Nucleus accumbens (tissue), 56 donors: ENCODE measurements at places on chromosomes 6 and 20.
A peak's percentile ranks its signal among the peaks of the same experiment; 100 is the strongest.

DNA sequence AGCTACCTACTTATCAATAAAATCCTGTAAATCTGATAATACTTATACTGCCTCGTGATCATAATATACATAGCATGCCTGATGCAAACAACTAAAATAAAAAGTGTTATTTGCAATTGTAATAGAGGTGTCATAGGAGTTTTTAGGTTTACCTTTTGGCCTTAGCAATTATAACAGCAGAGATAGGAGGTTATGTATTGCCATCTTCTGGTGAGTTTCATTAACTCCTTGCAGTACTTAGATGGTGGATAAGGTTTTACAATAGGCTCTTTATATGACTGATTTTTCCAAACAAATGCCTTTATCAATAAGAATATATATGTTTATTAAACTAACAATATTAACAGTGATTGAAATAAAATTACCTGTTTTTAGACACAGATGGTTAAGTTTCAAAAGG, 27.8 kb upstream of the MYCT1 start:
- DNase-seq = no peak

GRCh38 chr6:22943327-22943726, 374.0 kb downstream of the HDGFL1 start:
- no peak for DNase-seq

DNA sequence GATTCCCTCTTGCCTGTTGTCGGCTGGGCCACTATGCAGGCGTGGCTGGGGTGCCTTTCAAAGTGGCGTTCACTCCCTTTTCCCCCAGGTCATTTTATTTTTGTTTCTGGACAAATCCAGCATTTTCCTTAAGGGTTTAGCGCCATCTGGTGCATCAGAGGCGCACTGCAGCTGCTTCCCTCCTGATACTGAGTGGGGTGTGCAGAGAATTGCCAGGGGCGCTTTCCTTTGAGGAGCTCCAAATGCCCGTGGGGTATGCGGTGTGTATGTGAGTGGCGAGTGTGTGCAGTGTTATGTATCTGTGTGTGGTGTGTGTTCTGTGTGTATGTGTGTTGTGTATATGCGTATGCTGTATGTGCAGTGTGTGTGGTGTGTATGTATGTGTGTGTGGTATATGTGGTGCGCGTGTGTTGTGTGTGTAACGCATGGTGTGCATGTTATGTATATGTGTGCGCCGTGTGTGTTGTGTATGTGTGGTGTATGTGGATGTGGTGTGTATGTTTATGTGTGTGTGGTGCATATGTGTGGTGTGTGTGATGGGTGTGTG, 100.1 kb upstream of the AGPAT4 start:
- peak; percentile 62 for DNase-seq

GRCh38 chr6:101294051-101294638, 99.4 kb upstream of the GRIK2 start:
- DNase-seq = no peak

DNA sequence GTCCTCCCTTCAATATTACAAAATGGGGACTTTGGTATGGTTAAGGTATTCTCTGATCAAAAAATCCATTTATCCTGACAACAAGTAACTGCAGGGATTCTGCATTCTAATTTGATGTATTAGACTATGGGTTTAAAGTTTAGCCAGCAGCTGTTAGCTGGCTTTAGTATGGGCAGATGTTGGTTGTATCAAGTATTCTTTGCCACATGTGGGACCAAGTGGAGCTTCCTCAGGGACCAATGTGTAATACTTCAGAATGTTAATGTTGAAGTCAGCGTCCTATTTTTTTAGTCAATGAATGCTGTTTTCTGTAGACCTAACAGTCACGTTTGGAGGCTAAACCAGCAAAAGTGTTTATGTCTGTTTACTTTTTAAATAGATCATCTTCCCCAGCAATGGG, 41.4 kb downstream of the MOXD1 start:
- no peak for DNase-seq

- no peak for DNase-seq
Observed at GRCh38 chr6:157885876-157886275, 62.8 kb downstream of the SNX9 start.

GRCh38 chr20:57782631-57783041, 72.8 kb upstream of the PMEPA1 start:
- DNase-seq = no peak

- DNase-seq = no peak
Observed at GRCh38 chr20:57964011-57964862, 254.4 kb upstream of the PMEPA1 start.

GRCh38 chr20:61482056-61482887, 230.2 kb downstream of the CDH4 start:
- no peak for DNase-seq

GRCh38 chr20:32201296-32201976, 6.1 kb downstream of the PLAGL2 start:
- DNase-seq = no peak

DNA sequence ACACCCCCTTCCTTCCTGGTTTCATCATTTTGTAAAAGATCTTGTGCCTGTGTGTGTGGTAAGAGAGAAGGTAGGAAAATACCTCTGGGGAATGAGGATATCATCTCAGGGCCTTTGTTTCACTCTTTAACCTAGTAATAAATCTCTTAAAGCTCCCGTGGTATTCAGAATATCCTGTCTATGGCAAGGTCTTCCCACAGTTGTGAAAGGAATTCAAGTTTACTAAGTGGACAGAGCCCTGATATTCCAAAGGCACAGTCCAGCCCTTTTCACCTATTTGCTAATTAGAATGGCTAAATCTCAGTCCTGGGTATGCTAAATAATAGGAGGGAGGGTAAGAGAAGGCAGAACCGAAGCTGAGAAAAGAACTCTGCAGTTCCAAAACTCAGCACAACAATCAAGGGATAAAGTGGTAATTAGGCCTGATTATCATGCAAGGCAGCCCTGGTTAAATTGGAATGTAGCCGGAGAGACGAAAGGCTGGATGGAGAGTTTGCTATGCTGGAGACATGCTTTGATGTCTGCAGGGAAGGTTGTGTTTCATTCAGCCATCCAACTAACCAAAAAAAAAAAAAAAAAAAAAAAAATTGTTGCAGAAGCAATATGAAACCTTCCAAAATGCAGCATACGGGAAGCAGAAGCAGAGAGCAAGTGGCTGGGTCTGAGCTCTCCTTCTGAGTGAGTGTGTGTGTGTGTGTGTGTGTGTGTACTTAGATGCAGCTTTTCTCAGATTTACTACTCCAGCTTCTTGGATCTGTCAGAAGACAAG, 28.5 kb upstream of the PIM1 start:
- no peak for DNase-seq

DNA sequence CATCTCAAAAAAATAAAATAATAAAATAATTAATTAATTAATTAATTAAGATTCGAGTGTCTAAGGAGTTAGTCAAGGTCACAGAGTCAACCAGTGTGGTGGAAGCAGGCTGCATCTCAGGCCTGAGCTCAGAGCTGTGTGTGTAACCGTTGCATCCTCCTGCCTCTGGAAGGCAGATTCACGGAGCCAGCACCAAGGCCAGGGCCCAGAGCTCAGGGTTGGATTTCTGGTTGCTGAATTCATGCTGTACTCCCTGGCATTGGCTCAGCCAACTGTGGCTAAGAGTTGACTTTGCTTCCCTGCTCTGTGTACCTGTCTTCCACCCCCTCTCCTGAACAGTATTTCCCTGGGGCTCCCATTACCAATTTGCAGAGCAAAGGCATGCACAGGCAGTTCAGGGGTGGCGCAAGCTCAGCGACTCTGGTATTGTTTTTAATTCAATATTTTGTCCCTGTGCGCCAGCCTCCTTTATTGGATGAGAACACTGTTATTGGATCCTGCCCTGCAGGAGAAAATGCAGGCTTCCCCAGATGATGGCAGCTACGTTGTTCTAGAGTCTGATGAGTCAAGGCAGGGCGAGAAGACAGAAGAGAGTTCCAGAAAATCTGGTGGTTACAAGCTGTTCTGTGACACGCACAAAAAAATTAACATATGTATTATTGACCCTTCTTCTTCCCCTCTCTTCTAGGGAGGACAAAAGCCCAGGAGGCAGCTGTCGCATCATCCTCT, 12.3 kb upstream of the CTNNBL1 start:
- DNase-seq = no peak

DNA sequence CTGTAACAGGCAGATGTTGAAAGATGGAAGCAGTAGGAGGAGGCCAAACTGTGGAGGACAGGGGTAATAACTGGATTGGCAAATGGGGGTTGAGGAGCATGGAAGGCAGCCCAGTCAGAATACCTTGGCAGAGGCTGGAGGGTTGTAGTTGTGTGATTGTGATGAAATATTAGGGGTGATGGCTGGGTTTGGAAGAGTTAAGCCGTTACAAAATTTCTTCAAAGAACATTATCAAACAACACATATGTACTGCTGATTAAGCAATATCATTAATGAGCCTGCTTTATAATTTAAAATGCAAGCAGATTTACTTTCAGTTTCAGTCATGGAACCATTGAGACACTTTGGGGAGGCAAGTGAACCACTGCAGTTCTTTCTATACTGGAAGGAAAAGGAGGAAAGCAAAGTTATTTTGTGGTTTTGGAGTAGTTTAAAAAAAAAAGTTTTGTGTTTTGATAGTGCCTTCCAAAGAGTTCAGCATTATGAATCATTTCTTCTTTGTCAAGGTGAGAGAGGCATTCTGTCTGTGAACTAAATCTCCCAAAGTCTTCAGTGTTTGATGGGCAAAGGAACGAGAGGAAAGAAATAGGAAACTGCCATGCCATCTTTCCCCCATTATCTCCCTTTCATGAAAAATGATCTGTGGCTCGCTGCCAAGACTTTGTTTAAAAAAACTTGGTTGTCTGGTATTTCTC, 20.7 kb downstream of the FOXO3 start:
- no peak for DNase-seq

DNA sequence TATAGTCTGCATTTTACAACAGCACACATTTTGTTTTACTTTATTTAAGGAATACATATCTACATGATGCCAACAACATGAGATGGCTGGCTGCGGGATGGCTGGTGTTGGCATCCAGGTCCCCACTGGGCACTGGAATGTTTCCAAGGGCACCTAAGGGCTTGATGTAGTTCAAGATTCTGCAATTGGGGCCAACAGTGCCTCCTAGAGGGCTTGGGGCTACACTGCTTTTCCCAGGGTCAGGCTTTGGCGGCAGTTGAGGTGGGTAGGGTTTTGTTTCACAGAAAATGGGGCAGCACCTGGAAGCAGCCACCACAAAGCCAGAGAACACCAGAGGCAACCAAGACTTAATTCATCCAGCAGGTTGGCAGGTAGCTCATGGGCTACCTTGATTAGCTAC, 202.2 kb upstream of the PRND start:
- DNase-seq = no peak

GRCh38 chr6:20877008-20877937, 343.0 kb downstream of the CDKAL1 start:
- DNase-seq = no peak

- DNase-seq = no peak
Observed at GRCh38 chr20:63265891-63266515, 6.6 kb upstream of the ARFGAP1 start.

- DNase-seq = no peak
Observed at GRCh38 chr6:87794922-87795885, 93.2 kb upstream of the AKIRIN2 start.

GRCh38 chr6:47733879-47734558, 35.6 kb downstream of the ADGRF4 start:
- no peak for DNase-seq

GRCh38 chr20:22583773-22584521, 425 bp downstream of the FOXA2 start:
- no peak for DNase-seq

- DNase-seq = no peak
Observed at GRCh38 chr6:147525519-147526209, 17.2 kb downstream of the SAMD5 start.

GRCh38 chr6:44858998-44859397, 469.1 kb upstream of the RUNX2 start:
- DNase-seq = no peak

DNA sequence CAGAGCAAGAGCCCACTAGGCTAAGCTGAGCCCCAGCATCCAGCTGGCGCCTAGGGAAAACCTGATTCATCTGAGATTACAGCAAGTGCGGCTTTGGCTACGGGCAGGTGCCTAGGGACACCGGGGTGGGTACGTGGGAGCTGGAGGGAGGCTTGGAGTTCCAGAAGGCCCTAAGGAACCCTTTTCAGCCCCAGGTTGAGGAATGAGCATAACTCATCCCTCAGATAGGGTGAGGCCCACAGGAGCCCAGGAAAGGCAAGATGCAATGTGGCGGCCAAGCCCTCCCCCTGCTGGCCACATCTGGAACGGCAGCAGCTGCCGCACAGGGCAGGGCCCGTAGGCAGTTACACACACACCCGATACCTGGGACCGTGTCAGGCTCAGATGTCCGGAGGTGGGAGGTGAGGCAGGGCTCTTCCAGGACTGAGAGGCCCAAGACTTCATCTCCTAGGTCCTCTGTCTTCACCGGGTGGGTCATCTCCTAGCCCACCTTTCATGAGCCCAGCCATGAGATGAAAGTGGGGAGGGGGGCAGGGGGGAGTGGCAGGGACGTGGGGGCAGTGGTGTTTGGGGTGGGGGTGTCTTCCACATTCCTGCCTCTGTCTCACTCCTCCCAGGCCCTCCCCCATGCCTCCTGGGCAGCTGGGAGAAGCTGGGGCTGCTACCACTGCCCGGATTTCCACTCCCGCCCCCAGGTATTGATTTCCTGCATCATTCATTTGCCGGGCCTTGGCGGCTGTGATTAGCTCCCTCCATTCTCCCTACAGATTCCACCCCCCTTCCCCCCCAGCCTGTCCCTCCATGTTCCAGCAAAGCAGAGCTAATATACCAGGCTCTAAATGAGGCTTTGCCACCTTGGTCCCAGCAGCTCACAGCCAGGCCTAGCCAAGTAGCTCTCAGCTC, 5.5 kb downstream of the MDGA1 start:
- DNase-seq = peak; percentile 58

DNA sequence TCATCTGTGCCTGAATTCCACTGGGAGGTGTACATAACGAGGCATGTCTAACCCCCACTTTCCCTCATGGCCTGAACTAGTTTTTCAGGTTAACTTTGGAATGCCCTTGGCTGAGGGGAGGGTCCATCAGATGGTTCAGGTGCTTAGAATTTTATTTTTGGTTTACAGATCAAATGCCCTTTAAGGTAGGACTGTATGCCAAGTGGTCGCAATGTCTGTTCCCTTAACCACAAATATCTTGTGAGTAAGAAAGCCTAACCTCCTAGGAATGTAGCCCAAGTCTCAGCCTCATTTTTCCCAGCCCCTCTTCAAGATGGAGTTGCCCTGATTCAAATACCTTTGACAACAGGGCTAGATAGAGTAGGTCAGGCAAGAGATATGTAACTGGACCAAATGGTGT, 78.4 kb downstream of the RNASET2 start:
- no peak for DNase-seq

DNA sequence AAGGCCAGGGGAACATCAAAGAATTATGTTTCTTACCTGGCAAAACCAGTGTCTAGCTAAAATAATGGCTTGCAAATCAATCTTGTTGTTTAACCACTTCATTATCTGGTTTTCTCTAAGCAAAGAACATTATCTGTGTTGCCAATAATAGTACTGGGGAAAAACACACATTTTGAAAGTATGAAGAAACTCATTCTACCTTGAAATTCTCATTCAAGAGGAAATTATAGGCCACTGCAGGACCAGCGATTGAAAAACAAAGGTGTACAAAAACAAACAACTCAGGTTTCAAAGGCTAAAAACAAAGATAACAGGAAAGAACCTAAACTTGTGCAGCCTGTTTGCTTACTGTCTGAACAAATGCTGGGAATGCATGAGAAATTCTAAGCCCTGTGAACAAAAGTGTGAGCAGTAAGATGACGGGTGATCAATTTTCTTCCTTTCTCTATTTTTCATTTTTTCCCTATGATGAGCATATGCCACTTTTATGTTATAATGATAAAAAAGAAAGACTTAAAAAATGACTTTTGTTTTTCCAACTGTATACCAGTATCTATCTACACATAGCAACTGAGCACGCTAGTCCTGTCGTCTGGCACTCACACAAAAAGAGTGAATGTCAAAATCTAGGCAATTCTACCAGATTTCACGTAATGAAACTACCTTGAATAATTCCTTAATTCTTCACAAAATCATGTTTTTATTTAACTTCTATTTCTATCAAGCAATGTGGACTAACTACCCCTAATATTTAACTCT, 117.9 kb downstream of the SGK1 start:
- no peak for DNase-seq
